ENCODE measurements at places on chromosomes 4 and X.
A peak's percentile ranks its signal among the peaks of the same experiment; 100 is the strongest.

GRCh38 chrX:46917622-46918021 lies 5.4 kb downstream of the JADE3 start:
- DNase-seq: no peak

DNA sequence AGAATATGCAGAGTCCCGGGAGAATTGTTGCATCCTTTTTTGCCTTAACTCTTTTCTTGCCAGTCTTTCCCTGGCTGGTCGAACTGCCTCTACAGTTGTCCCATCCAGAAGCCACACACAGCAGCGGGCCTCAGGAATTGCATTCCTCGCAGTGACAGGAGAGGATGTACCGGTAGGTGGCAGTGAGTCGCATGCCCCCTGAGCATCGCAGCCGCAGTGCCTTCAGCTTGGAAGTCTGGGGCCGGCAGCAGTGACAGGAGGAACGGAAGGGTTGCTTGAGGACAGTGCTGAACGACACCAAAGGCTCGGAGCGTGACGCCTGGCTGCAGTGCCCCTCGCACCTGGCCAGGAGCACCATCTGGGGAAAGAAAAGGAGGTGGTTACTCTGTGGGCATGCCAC lies 23.5 kb downstream of the NDP start:
- no peak for DNase-seq

- DNase-seq: no peak
Measured at GRCh38 chr4:32985256-32985655, 2265.1 kb downstream of the PCDH7 start.

GRCh38 chr4:174828845-174829701 lies at the start of gene GLRA3:
Gene GLRA3, minus strand, starts transcription at chr4:174829247. Its CDS starts 436 bp downstream, at chr4:174828811.
- DNase-seq: no peak

DNA sequence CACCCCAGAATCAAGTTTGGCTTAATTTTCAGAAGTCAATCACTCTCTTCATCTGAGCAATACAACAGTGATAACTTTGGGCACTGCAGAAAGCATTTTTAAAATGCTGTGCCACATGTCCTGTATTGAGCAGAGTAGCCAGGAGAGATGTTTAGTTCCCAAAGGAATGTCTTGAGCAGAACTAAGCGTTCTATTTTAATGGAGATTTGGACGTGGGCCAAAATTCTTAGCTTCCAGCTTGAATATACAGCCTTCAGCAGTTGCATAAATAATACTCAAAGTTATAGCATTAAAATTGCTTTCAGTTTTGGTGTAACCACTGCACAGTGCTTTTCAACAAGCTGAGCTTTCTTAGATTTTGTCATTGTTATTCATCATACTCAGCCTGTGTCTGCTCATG lies 679.2 kb downstream of the NLGN4X start:
- DNase-seq: no peak

DNA sequence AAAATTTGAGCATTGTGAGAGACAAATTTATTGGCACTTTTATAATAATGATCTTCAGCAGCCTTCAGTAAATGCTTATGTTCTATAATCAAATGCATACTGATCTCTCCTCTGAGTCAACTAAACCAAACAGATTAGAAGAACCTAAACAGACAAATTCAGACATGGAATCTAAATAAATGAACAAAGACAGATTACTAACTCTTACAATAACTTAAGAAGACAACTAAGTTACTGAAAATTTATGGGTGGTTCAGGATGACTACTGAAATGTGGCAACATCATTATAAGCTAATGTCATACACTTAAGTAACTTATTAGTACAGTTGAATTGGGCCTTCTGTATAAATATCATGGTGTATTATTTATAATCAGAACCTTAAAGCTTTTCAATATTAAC lies 127.3 kb downstream of the NEK1 start:
- DNase-seq: no peak

DNA sequence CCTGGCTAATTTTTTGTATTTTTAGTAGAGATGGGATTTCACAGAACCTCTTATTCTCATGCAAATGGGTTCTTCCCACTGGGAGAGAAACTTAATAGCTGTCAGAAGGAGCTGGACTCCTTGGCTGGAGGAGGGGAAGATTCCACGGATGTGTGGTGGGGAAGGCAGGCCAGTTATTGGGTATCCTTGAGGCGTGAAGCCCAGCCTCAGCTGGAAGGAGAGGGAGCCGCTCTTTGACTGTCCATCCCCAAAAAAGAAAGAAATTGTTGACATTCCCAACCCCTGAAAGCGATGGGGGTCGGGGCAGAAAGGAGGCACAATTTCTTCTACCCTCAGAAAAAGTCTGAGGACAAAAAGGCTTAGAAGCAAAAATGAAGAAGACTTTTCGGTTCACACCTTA lies 983.1 kb upstream of the PABPC4L start:
- no peak for DNase-seq

DNA sequence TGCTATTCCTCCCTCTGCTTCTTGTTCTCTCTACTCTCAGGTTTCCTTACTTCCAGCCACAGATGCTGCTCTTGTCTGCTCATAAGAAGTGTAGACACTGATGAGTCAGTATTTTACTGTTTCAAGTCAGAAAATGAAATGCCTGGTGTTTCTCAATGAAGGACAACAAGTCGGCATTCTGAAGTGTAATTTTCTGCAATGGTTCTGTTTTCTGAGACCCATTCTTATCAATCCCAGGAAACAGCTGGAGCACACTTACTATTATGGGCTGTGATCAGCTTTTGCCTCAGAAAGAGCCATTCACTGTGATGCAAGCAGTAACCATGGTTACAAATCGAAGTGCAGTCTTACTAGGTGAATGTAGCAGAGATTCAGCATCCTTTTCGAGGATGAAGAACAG lies 42.0 kb downstream of the SLC4A4 start:
- no peak for DNase-seq

- no peak for DNase-seq
Measured at GRCh38 chrX:141928432-141928831, 24.7 kb downstream of the MAGEC1 start.

DNA sequence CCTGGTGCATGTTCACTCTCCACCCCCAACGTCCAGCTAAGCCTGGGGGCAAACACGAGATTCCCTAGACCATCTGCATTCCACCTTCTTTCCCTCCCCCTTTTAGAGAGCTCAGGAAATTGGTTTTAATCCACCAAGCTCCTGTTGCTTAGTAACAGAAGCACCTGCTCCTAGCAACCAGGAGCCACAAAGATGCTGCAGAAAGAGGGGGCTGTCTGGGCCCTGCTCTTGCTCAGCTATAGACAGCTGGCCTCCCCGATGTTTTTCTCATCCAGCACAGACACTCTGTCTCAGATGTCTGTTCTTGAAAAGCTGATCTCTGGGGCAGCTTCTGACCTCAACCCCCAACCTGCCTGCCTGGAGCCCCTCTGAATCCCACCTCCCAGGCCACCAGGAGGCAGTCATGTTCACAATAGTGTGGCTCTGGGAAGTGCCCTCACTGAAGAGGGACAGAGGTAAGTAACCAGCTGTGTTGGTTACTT lies 71.5 kb downstream of the SLC16A2 start:
- no peak for DNase-seq

- no peak for DNase-seq
Measured at GRCh38 chr4:7872264-7872771, 67.3 kb downstream of the AFAP1 start.

GRCh38 chrX:143648705-143649104 lies 12.8 kb upstream of the SLITRK4 start:
- DNase-seq: no peak

DNA sequence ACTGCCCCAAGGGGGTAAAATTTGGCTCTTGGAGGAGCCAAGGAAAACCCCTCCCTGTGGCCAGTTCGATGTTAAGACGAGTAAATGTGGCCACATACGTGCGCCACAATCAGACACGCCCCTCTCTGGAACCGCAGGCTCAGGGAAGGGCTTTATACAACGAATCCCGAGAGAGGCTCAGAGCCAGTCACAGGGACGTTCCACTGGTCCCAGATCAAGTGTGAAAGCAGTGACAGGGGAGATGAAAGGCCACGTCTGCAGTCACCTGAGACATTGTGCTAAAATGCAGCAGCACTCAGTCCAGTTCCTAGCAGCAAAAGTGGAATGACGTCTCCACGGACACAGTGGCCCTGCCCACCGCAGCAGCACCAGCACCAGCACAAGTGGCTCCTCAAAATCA lies 68.0 kb downstream of the ACOX3 start:
- DNase-seq: no peak

DNA sequence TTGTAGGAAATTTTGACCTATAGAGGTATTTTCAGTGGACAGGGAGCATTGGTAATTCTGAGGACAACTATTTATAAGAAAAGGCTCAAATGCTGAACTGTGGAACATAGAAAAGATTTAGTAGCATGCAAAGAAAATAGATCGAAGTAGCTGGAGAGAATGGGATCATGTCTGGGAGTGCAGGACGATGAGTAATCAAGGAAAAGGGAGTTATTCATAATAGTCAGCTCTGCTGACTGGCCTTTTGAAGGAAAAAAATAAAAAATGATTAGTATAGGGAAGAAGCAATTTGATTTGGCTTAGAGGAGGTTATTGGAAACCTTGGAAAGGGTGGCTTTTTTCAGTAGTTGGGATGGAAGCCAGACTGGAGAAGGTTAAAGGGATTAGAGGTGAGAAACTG lies 22.9 kb upstream of the ANK2 start:
- DNase-seq: peak; percentile 2

- no peak for DNase-seq
Measured at GRCh38 chrX:86263526-86263925, 115.3 kb downstream of the DACH2 start.

DNA sequence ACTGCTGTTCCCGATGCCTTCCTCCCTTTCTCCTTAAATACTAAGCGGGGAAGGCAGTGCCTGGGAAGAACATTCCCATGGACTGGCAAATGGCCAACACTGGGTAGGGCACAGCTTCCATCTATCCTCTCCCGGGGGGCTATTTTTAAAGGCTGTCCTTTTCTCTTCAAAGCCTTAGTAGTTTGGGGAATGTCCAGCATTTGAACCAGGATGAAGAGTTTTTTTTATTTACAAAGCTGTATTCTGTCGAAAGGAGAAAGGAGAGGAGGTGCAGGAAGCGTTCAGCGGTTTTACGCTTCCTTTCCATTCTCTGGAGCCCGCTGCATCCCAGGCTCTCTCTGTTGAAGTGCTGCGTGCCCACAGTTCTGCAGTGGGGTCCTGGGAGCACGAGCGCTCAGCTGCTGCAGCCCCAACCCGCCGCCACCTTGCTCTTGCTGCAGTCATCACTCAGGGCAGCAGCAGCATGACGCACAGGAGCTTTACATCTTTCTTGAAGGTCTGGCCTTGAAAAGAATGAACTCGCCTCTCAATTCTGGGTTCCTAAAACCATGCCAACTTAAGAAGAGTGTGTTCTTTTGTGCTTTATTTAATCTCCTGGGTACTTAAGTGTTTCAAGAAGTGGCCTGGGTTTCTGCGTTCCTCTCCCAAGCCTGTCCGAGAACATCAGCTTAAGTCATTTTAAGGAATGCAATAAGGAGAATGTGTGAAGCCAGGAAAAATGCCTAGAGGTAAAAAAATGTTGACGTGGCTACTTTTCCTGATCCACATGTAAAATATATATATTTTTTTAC lies 427.2 kb downstream of the MAPK10 start:
- no peak for DNase-seq

DNA sequence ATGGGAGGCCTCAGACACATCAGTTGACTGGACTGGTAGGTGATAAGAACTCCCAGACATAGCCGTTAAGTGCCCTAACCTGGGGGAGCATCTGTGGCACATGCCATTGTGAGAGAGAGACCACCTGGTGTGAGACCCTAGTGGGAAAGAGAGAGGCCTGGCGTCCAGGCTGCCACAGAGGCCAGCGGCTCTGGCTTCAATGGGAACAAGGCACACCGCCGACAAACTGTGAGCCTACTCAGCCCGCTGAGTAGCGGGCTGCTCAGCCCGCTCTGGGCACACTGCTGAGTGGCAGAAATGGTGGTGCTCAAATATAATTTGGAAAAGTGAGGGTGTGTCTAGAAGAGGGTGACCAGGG lies 34.0 kb downstream of the PHKA2 start:
- DNase-seq: no peak

- DNase-seq: no peak
Measured at GRCh38 chr4:7092026-7092425, 24.2 kb upstream of the GRPEL1 start.

- no peak for DNase-seq
Measured at GRCh38 chr4:85543832-85544231, 68.9 kb downstream of the ARHGAP24 start.

- DNase-seq: no peak
Measured at GRCh38 chr4:40140196-40140595, 56.6 kb upstream of the RHOH start.

DNA sequence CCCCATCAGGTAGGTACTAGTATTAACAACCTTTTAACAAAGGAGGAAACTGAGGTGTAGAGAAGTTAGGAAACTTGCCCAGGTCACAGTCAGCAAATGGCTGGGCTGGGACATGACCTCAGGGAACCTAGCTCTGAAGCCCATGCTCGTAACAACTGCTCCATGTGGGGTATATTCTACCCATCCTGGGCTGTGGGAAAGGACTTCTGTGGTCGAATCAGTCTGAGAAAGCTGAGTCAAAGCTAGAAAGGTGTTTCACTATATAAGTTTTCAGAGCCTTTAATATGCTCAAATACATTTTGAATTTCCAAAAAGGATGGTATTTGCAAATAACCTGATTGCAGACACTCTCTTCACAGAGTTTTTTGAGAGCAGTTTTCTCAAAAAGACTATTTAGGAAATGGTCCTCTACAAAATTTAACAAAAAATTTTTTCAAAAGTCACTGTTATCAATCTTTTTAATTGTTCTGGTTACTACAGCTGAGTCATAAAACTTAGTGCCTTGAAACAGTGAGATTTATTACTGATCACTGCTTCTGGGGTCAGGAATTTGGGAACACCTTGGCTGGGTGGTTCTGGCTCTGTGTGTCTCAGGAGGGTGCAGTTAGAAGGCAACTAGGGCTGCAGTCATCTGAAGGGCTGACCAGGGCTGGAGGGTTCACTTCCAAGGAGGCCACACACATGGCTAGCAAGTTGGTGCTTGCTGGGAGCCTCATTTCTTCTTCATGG lies 53.6 kb downstream of the NSG1 start:
- no peak for DNase-seq

DNA sequence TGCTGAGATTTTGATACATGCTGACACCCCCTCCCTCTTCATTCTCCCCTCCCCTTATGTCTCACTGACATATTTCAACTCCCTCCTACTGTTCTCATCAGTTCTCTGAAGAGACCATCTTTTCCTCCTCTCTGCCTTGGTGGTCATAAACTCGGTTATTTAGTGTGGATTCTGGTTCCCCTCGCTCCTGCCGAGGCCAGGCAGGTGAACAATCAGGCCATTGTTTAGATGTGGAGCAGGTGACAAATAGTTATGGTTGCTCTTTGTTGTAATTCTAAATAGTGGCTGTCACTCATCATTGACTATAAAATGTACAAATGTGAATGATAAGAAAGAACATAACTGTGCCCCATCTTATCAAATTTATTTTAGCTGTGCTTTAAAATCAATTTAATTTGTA lies 324.6 kb downstream of the BCOR start:
- DNase-seq: no peak

Data from H54 (cell line).